ENCODE measurements at places on chromosomes 2 and 18.

DNA sequence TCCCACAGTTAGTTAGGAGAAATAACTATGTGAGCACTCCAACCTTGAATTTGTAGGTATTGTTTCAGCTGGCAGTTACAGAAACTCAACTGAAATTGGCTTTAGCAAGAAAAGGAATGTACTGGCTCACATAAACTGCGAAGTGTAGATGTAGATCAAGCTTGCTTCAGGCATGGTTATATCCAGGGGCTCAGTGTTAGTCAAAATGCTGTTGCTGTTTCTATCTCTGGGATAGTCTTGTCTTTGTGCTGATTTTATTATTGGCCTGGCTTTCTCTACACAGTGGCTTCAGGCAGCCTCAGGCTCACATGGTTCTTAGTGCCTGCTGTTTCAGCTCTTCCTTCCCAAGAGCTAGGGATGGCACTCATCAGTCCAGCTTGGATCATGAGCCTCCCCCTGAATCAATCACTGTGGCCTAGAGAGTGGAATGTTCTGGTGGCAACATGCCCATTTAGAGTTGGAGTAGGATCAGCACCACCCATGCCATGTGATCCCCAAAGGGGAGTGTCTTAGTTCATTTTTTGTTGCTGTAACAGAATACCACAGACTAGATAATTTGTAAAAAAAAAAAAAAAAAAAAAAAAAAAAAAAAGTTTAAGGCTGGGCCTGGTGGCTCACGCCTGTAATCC is 69.1 kb upstream of the FOXI3 start:
- DNase-seq: no peak

DNA sequence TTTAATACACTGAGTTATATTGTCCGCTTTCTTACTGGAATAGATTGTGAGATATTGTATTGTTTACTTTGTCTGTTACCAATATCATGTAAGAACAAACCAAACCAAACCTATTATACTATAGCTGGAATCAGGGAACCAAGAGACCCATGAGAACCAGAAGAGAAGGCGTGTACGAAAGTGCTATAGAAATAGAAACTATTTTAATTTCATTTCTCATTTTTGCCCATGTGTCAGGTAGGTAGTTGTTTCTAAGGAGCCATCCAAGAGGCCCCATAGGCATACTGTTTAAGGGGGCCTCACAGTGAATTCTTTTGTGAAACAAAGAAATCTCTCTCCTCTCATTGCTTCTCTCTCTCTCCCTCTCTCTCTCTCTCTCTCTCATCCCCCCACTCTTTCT is 363.6 kb downstream of the RNF144A start:
- no peak for DNase-seq

GRCh38 chr18:38611036-38611964 is 1045.7 kb upstream of the CELF4 start:
- no peak for DNase-seq

DNA sequence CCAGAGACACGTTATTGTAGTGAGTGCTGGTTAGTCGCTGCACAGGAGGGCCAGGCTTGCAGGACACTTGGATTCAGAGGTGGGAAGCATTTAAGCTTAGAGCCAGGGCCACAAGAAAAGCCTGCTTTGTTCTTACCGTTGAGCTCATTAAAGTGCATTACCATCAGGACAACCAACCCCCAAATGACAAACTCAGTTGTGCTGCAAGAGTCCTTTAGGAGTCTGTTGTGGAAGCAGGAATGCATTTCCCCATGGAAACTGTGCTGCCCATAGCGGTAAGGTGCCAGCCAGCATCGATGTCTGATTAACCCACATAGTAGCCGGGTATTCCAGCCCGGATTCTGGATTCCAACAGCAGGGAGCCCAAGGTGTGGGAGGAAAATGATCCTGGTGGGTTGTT is 23.4 kb upstream of the REEP1 start:
- no peak for DNase-seq

DNA sequence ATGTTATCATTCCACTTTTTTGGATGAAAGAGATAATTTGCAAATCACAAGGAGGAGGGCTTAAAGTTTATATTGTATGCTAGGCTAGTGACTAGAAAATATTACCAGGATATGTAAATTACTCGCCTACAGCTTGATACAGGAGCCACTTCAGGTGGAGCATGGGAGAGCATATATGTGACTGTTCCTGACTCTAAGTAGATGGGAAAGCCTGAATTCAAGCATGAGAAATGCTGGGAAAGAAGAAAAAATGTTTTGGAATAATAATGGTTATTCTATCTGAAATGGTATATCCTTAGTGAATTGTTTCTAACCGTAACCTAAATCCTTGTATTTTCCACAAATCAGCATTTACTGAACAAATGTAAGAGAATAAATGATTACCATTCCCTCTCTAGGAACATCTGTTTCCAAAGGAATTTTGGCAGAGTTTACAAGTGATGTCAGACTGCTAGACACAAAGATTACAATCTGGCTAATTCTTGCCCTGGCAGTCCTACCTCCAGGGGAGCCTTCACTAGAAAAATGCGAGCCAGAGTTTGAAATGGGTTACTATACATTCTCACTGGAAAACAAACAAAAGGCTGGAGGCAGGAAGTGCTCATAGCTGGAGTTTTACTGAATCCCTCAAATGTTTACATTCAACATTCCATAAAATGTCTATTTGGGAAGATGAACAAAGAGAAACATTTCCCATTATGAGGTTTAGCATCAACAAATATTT is 129.4 kb upstream of the MAPRE2 start:
- no peak for DNase-seq

DNA sequence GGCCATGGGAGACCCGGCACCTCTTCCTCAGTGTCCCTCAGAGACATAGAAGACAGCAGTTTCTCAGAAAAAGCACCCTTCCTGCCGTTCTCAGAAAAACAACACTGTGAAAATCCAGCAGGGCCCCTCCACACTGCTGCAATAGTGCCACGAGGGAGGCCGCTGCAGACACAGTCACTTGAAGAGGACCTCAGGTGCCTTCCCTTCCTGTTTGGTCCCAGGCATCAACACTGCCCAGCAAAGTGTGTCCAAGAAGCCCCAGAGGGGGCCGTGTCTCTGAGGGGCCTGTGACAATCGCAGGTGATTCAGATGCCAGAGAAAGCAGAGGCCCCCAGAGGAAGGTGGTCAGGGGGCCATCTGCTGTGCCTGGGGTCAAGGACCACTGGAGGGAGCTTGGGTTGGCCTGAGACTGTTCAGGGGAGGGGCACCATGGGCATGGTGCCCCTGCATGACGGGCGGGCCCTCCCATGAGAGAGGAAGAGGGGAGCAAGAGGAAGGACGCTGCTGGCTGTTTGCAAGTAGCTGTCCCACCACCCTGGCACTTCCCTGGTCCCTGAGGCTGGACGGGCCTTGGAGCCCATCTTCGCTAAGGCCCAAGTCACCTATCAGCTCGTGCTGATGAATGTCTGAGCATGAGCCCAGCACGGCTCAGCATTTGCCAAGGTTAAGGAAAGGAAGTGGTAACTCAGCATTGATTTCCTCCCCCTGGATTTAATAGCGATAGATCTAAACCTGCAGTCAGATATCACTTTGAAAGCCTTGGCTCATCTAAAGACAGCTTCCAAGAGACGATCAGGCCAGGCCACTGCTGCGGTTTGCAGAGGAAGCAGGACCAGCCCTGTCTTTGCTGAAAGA is 9.1 kb downstream of the TWIST2 start:
- DNase-seq: no peak

DNA sequence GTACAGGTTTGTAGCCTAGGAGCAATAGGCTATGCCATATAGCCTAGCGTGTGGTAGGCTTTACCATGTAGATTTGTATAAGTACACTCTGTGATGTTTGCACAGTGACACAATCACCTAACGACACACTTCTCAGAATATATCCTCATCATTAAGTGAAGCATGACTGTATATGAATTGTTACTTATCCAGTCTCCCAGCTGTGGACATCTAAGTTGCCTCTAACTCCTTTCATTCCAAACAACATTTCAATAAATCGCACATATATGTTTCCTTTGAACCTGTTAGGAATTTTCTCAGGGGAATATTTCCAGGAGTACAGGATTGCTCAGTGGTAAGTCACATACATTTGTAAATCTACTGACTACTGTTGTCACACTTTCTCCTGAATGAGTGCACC is 90.0 kb downstream of the ARHGAP15 start:
- no peak for DNase-seq

DNA sequence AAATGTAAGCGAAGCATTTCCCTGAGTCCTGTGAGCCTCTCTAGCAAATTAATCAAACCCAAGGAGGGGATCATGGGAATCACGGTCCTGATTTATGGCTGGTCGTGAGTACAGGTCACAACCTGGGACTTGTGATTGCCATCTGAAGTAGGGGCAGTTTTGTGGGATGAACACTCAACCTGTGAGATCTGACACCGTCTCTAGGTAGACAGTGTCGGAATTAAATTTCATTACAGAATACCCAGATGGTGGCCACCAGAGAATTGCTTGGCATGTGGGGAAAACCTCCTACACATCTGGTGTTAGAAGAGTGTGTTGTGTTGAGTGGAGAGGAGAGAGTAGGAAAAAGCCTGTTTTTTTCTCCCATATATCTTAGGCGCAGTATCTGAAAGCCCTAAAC is 12.5 kb downstream of the CAPN14 start:
- DNase-seq: no peak

GRCh38 chr18:40233931-40234616 is 1721.0 kb upstream of the PIK3C3 start:
- no peak for DNase-seq

- DNase-seq: no peak
Observed at GRCh38 chr2:102094917-102095316, 47.6 kb upstream of the IL1R1 start.

DNA sequence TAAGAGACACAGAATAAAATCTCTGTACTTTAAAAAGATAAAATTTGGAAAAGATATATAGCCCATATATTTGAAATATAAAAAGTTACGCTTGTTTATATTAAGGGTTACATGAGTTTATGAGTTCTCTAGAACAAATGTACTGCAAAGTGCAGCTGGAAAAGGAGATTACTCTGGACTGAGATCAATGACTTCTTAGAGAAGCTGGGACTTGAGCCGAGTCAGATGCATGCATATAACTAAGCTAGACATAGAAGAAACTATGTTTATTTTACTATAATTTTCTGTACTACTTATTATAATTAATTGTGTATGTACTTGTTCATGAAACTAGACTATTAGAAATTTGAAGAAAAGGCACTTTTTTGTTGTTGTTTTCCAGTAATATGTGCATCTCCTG is 170.3 kb upstream of the NXPH2 start:
- no peak for DNase-seq

GRCh38 chr18:67600181-67601180 is 84.0 kb upstream of the DSEL start:
- no peak for DNase-seq

GRCh38 chr2:22282220-22282619 is 1102.8 kb upstream of the KLHL29 start:
- no peak for DNase-seq

DNA sequence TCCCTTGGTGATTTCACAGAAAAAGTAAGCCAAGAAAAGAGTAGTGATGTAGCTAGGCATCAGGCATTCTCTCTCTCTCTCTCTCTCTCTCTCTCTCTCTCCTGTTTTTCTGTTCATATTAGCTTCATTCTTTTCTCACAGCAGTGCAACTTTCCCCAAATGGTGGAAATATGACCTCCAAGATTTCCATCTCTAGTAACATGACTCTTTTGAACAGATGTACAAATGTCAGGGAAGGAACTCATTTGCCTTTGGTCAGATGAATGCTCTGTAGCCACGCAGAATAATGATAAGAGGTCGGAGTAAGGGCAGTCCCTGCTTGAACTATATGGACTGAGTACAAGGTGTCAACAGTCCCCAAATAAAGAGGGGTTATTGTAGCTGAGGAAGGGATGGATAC is 316.2 kb downstream of the GALNT13 start:
- no peak for DNase-seq

GRCh38 chr2:98608962-98609604 is 694 bp downstream of the UNC50 start:
- DNase-seq: no peak

DNA sequence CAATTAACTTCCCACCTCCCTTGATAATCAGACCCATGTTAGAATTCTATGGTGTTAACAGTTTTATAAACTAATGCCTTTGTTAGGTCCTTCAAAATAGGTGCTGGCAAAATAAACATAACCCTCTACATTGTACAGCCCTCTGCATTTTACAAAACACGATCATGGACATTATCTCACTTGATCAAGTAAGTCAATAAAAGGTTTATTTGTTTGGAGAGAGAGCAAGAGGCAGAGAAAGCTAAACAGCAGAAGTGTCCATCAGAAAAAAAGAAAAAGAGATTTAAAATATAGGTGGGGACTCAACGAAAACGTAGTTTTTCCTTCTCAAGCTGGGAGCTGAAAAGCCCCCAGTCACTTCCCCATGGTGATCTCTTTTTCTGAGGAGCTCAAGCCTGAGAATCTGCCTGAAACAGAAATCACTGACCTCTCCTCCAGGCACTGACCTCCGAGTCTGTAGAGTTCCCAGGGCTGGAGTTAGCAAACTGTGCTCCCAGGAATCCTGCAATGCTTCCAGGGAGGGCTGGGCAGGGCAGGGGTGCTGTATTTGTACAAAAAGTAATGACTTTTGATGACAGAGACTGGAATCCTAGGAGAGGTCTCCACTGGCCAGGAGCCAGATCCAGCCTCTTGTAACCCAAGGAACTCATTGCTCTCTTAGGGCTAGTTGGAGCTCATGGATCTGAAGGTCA is 137.8 kb upstream of the KLHL29 start:
- no peak for DNase-seq

- DNase-seq: no peak
Observed at GRCh38 chr18:21389903-21390302, 147.9 kb downstream of the GREB1L start.

DNA sequence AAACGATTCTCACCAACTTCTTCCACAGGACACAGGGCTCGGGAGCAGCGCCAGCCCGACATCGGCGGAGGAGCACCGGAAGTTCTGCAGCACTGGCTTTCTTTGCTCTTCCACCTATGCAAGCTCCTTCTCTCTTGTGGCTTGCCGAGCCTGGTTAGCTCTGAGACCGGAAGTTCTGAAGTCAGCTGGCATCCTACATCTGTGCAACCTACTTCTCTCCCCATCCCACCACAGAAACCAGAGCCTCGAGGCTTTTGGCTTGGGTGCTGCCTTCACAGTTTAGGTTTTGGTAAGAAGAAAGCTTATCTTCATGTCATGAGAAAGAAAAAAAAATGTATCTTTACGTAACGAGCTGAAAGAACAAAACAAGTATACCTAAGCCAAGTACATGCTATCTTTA is 111.7 kb downstream of the ANKRD44 start:
- DNase-seq: peak; percentile 19

- DNase-seq: no peak
Observed at GRCh38 chr2:82827426-82827825, 1631.7 kb downstream of the SUCLG1 start.
